ENCODE measurements at places on chromosomes 7 and 10. TPM values are rescaled to one million over a fixed set of nuclear protein-coding genes. Genes with fewer than 3 reads are reported as not detected.

ASZ1 gene
- total RNA-seq, result not detected

CDH23 gene
- total RNA-seq, result under 0.01 TPM

- no peaks in the 10 kb centered on the region for H3K36me3 ChIP-seq
- no peaks in the 10 kb centered on the region for H3K27me3 ChIP-seq
- H3K4me1 ChIP-seq, result no peaks in the 10 kb centered on the region
- no peak for DNase-seq
- H3K27ac ChIP-seq, result no peak overlapping the region
- H3K4me3 ChIP-seq, result no peak overlapping the region
These were observed 107.0 kb downstream of the ADARB2 start for GRCh38 chr10:1630304-1630703.

CPEB3 gene
- 1.2 TPM for total RNA-seq

DNA sequence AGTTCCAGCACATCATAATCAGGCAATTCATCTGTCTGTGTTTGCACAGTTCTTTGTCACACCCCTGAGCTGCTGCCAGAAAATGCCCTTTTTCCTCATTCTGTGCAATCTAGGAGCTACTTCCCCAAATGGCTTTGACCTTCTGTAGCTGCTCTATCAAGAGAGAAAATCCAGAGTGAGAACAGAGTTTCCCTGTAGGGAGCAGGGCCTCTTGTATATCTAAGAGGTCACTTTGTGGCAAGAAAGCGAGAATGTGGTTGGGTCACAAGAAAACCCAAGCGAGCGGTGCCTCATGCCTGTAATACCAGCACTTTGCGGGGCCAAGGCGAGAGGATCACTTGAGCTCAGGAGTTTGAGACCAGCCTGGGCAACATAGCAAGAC lies 24.3 kb downstream of the SLC29A3 start:
- H3K27me3 ChIP-seq, result no peaks in the 10 kb centered on the region

TUBAL3 gene
- not detected for total RNA-seq

DNA sequence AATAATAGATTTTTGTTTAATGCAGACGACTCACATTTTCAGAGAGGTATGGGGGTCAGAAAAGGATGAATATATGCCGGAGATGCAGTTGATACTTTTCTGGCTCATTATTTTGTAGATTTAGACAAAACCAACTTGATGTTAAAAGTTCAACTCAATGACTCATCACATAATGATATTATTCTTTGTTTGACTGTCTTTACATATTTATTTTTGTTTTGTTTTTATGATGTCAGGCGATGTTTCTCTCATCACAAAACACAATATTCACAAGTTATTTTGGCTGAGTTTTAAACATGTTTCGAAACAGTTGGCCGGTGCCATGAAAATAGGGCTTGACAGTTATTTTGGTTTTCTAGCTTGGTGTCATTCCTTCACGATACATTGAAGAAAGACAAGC lies 1.3 kb downstream of the GJD4 start:
- peaks cover 13% of the 10 kb centered on the region for H3K27me3 ChIP-seq
- peaks cover 18% of the 10 kb centered on the region for H3K4me1 ChIP-seq
- peak overlapping the region; percentile 37 for H3K27ac ChIP-seq

DNA sequence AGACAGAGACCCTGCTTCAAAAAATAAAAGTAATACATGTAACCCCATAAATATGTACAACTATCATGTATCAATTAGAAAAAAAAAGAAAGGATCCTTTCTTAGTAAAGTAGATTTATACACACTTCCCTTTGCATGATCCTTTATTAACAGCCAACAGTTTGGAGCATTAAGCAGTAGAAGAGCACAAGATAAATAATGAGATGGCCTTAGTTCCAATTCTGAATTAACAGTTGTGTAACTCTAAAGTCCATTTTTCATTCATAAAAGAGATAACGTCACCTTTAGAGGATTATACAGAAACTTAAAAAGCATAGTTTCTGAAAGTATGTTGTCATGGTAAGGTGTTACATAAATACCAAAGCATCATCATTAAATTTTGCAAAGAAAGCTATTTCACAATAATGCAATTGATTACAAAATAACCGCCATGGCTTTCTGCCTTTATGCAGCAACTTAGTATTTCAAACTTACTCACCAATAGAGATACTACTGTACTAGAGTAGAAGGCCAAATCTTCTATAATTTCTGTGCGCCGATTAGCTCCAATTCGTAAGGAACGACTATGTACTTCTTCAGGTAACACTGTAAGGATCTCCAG lies 40.3 kb downstream of the TNPO3 start:
- DNase-seq, result no peak
- no peaks in the 10 kb centered on the region for H3K27me3 ChIP-seq
- no peak overlapping the region for H3K27ac ChIP-seq
- peaks cover 28% of the 10 kb centered on the region for H3K36me3 ChIP-seq

DNA sequence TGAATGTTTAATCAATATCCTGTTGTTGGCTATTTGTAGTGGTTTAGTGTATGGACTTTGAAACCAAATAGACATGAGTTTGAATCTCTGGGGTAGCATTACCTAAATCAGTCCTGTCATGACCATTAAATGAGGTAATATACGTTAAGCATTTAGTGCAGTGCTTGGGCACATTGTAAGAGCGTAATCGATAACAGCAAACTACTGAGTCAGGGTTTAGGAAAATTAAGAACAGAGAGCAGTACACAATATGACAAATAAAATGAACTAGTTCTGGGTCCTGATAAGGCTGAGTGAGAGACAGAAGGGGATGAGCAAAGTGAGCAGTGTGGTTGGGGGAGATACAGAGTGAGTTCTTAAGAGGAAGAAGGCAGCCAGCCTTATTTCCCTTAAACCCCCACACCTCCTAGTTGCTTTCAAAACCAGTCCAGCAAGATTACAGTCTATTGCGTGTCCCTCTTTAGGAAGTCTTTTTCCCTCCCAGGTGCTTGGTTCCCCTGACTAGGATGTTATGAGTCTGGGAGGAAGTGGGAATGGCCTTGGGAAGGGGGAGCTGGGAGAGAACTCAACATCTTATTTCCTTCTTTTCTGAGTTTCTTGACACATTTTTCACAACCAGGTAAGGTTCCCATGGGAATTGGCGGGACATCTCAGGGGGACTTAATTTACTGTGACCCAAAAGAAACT lies 171.0 kb downstream of the SND1 start:
- H3K36me3 ChIP-seq, result no peaks in the 10 kb centered on the region
- H3K27ac ChIP-seq, result no peak overlapping the region
- H3K4me1 ChIP-seq, result peaks cover 13% of the 10 kb centered on the region
- no peaks in the 10 kb centered on the region for H3K27me3 ChIP-seq

UNCX gene
- total RNA-seq, result not detected

GRCh38 chr7:123633553-123633952 lies 22.1 kb upstream of the LMOD2 start:
- no peak for DNase-seq
- peaks cover 5% of the 10 kb centered on the region for H3K4me1 ChIP-seq
- no peak overlapping the region for H3K27ac ChIP-seq
- no peaks in the 10 kb centered on the region for H3K27me3 ChIP-seq
- no peaks in the 10 kb centered on the region for H3K36me3 ChIP-seq

DNA sequence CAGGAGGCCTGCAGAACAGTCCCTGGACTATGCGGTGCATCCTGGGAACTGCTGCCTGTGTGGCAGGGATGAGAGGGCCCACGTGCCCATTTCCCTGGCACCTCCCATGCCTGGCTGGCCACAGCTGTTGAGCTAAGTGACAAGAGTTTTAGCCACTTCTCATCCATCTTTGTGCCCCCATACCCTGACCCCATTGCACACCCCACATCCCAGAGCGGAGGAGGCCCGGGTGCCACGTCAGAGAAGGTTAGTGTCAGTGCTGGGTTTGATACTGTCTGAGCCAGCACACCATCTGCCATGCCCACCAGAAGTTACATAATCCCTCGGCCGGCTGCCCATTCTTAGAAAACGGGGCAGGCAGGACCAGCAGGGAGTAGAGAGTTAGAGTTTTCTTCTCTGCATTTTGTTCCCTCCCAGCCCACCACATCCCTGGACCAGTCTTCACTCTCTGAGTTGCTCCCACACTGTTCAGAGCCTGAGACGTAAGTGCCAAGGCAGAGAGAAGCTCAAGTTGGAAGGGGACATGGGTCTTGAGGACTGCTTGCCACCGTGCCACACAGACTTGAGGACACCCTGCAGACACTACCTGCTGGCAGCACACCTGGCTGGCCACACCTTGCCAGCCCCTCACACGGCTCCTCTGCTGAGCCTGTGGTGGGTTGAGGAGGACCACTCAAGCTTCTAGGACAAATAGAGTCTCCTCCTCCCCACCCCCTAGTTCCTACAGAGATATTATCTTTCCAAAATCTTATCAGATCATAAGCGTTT lies 13.1 kb downstream of the UNC5B start:
- H3K36me3 ChIP-seq, result no peaks in the 10 kb centered on the region
- H3K27ac ChIP-seq, result no peak overlapping the region
- peaks cover 26% of the 10 kb centered on the region for H3K4me1 ChIP-seq
- DNase-seq, result peak; percentile 57
- no peak overlapping the region for H3K4me3 ChIP-seq
- no peaks in the 10 kb centered on the region for H3K27me3 ChIP-seq

- H3K27ac ChIP-seq, result no peak overlapping the region
- no peaks in the 10 kb centered on the region for H3K4me1 ChIP-seq
- DNase-seq, result no peak
- no peak overlapping the region for H3K4me3 ChIP-seq
- no peaks in the 10 kb centered on the region for H3K36me3 ChIP-seq
These were observed 683.7 kb downstream of the POM121L12 start for GRCh38 chr7:53719122-53719521.

GRCh38 chr7:36894190-36894589 lies 169.9 kb upstream of the AOAH start:
- H3K27ac ChIP-seq, result no peak overlapping the region
- H3K4me3 ChIP-seq, result no peak overlapping the region
- no peaks in the 10 kb centered on the region for H3K36me3 ChIP-seq
- H3K27me3 ChIP-seq, result no peaks in the 10 kb centered on the region

FXYD4 gene
- not detected for total RNA-seq

GRCh38 chr7:4052130-4052529 lies 630.0 kb upstream of the FOXK1 start:
- H3K4me1 ChIP-seq, result no peaks in the 10 kb centered on the region
- no peak overlapping the region for H3K4me3 ChIP-seq
- H3K27ac ChIP-seq, result no peak overlapping the region
- H3K27me3 ChIP-seq, result no peaks in the 10 kb centered on the region
- no peak for DNase-seq
- no peaks in the 10 kb centered on the region for H3K36me3 ChIP-seq

SLC12A9 gene
- total RNA-seq, result 19.5 TPM

FOXP2 gene
- total RNA-seq, result 3.8 TPM

DNA sequence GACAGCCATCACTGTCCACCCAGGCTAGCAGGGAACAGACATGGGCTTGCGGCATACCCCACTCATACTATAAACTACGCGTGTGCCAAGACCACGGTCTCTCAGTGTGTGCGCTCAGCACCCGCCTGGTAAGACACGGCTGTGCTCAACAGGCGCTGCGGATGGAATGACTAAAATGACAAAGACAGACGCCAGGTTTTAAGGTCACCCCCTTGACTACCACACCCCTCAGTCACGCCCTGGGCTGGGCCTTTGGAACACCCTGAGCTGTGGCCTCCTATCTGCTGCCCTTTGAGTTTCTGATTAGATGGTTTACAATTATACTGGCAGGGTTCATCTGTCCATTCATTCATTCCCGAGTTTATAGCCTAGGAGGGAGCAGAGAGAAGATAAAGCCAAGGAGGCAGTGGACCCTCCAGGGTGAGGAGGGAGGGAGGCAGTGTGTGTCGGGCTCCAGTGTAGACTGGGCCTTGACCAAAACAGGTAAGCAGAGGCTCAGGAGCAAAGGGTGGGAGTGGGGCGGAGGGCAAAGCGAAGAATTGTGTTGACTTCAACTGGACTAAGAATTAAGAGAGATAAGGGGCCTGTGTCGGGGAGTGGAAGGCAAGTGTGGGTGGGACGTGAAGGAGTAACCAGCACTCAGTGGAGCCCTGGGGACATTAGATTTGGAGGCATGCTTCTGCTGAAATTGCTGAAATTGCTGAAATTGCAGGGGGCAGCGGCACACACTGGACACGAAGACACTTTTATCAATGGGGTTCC lies 35.0 kb downstream of the TNS3 start:
- no peak overlapping the region for H3K27ac ChIP-seq
- H3K36me3 ChIP-seq, result peaks cover 15% of the 10 kb centered on the region
- peaks cover 16% of the 10 kb centered on the region for H3K4me1 ChIP-seq
- DNase-seq, result peak; percentile 39

- H3K4me3 ChIP-seq, result no peak overlapping the region
- H3K27me3 ChIP-seq, result no peaks in the 10 kb centered on the region
- no peaks in the 10 kb centered on the region for H3K36me3 ChIP-seq
- DNase-seq, result no peak
These were observed 94.1 kb downstream of the LRRN3 start for GRCh38 chr7:111184987-111185386.

DNA sequence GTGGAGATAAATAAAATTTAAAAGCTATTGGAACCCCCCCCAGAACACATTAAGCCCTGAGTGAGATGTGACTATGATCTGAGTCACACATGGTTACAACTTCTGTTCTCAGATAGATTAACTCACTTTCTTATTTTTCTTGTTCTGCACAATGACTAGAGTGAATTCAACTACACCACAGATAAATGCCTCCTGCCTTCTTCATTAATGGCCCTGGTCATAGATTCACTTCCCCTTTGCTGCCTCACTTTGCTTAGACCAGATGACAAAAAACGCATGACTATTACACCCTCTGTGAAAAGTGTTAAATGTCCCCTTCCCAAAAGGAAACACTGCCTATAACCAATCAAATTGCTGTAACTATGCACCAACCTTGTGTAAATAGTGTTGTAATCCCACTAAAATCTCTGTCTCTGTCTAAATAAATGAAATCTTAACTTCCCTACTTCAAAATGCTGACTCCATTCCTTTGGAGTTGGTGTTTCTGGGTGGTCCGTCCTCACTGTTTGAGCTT lies 49.4 kb downstream of the AKR1D1 start:
- peaks cover 8% of the 10 kb centered on the region for H3K4me1 ChIP-seq
- H3K27ac ChIP-seq, result no peak overlapping the region
- H3K4me3 ChIP-seq, result no peak overlapping the region
- peak; percentile 94 for DNase-seq

DNA sequence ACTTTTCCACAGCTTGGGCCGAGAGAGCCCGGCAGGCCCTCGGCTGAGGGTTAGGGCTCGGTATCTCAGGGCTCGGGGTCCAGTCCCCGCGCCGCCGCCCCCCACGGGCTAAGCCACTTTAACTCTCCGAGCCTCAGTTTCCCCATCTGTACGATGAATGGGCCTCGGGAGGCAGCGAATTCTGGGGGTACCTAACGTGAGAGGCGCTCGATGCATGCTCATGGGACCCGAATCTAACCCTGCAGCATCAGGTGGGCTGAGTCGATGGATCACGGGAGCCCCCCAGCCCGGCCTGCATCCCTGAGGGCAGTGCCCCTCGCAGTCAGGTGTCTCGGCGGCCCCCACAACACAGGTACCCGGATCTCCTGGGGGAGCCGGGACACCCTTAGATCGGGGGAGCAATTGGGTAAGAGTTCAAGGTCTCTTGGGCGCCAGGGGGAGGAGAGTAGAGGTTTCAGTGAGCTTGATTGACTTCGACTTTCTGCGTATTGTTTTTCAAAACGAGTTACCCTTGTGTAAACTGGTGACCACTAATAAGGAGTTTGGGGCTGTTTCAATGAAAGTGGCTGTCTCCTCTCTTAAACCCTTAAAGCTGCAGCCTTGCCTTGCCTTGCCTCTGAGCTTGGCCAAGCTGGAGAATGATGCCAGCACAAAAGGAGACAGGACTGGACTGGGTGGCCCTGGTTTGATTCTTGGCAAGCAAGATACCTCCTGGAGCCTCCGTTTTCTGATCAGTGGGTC lies 631 bp downstream of the POR start:
- peaks cover 9% of the 10 kb centered on the region for H3K4me1 ChIP-seq
- H3K27me3 ChIP-seq, result no peaks in the 10 kb centered on the region
- DNase-seq, result no peak
- H3K27ac ChIP-seq, result peak overlapping the region; percentile 71

C10orf105 gene
- total RNA-seq, result not detected
